ENCODE measurements at places on chromosomes 4 and X.

DNA sequence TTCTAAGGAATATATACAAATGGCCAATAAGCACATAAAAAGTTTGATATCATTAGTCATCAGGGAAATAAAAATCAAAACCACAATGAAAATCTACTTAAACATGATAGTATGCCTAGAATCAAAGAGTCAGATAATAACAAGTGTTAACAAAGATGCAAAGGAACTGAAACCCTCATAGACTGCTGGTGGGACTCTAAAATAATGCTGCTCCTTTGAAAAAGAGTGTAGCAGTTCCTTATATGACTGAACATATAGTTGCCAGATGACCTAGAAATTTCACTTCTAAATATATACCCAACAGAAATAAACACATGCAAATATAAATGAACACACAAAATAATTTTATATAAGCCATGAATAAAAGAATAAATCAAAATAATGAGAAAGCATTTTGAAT, 205.1 kb upstream of the CTSO start:
- no peak for DNase-seq

DNA sequence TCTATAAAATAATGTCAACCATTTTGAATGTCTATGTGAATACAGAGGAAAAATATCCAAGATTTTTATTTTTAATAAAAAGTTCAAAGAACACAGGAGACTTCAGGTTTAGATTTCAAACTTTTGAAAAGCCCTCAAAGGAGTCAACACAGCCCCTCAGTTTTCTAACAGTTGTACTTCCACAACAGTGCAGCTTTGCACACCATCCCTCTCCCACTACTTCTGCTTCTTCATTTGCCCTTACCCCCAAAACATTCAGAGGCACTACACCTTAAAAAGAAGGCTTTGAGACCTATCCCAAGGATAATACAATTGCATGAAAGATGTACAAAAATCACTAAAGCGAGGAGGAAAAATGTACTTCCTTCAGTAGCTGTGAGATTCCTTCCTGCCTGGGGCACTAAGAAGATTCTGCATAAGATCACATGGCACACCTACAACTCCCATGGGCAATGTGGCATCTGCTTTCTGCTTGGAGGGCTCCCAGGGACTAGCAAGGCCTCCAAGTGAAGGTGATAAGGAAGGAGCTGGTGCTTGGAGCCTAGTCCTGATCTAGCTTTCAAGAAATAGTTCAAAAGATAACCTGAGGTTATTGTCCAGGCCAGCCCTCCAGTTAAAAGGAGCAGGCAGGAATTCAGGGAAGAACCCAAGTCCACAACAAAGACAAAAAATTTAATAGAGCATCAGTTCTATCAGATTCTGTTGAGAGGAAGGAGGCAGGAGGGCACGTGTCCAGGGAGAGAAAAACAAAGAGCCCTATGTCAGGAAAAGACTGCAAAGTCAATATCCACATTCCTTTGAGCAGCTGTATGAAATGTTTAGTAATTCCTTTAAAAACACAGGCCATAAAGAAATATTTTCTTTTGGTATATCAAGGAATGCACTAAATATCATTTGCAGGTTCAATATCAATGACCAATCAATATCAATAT, 19.1 kb downstream of the ARAP2 start:
- DNase-seq, result no peak

GRCh38 chrX:153401133-153401764, at the start of gene PNMA6E:
TSS of gene PNMA6E (minus strand) at chrX:153401350. CDS start at chrX:153398849, 2,501 bp downstream.
- DNase-seq, result no peak

DNA sequence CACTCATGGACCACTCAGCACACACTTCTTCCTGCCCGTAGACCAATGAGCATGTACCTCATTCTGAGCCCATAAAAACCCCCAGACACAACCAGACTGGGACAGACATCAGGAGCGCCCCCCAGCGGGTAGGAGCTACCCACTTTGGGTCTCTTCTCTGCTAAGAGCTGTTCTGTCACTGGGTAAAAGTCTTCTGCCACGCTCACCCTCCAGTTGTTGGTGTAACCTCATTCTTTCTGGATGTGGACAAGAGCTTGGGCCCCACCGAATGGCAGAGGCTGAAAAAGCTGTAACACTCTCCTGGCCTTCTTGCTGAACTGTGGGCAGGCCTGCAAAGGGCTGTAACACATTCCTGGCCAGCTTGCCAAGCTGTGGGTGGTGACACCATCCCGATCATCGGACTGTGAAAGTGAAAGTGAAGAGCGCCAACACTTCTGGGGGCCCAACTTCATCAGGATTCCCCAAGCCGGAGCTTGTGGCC, 137.6 kb downstream of the TECRL start:
- DNase-seq, result no peak

- no peak for DNase-seq
Observed at GRCh38 chrX:68681443-68681941, 34.0 kb downstream of the STARD8 start.

GRCh38 chr4:128068918-128069317, 7.8 kb downstream of the LARP1B start:
- no peak for DNase-seq

GRCh38 chr4:41069257-41069656, 145.1 kb downstream of the APBB2 start:
- DNase-seq, result no peak

GRCh38 chr4:183213996-183214395, 106.1 kb downstream of the CLDN22 start:
- DNase-seq, result no peak

DNA sequence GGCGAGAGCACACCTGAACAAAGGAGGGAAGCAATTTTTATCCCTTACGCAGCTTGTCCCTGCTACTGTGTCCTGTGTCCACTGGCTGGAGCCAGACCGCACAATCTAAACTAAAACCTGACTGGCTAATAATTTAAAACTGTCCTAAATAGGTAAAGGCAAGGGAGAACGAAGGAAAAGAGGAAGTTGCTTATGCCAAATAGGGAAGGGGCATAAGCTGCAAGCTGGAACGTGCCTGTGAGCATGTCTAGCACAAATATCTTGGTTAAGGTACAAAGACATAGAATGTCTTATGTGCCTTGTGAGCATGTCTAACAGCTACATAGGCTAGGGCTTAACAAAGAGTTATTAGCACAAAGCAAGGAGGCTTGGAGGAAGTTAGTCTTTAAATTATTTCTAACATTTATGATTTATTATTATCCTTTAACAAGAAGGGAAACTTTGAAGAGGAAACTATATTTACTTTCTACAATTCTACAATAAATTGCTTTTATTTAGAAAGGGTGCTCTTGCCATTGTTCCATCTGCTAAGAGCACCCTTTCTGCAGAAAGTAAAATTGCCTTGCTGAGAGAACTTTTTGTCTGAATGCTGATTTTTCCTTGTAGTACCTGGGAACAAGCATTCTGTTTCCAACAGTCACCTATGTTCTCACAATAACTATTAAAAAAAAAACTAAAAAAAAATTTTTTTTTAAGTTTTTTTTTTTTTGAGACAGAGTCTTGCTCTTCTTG, 80.6 kb upstream of the CBR4 start:
- no peak for DNase-seq

GRCh38 chr4:34148322-34148908, 2095.9 kb downstream of the ARAP2 start:
- DNase-seq, result no peak

DNA sequence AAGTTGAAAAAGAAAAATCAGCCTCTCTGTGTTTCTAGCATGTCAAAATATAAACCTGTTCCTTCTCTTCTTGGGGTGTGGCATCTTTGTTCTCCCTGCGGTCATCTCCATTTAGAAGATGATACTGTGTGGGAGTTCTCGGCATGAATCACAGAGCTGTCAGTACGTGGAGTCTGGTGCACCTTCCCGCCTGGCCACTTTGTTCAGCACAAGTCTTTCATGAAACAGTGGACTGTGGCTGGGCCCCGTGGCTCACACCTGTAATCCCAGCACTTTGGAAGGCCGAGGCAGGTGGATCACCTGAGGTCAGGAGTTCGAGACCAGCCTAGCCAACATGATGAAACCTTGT, 166.5 kb downstream of the MAML3 start:
- no peak for DNase-seq

- no peak for DNase-seq
Observed at GRCh38 chrX:39140581-39140980, 339.3 kb downstream of the MID1IP1 start.

DNA sequence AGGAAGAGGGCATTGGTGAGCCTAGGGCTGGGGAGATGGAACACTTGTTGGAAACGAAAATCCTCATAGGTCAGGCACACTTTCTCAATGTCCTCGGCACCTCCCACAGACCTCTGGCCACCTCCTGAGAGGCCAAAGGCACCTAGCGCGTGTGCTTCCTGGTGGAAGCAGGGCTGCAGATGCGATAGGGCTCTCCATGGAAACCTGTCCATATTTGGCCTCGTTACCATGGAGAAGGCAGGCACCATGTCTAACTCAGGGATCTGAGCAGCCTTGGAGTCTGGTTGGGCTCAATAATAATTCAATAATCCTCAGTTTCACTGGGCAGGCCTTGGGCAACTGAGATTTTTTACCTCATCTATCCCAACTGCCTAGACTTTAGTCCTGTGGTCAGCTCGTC, 58.3 kb downstream of the RAI2 start:
- DNase-seq, result no peak

DNA sequence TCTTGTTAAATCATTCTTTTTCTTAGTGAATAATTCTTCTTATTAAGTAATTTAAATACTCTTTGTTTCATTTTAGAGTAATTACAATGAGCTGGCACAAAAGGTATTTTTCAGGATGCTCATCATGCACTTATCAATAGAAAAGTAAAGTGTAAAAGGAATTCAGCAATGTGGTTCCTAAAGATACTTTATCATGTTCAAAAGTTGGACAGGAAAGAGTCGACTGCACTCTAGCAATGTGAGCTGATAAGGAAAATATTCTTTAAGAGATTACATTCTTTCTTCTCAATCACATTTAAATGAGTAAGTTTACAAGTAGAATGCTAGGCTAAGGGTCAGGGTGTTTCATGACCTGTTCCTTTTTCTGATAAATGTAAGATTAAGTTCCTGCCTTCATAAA, 609.5 kb upstream of the FAM241A start:
- DNase-seq, result no peak

DNA sequence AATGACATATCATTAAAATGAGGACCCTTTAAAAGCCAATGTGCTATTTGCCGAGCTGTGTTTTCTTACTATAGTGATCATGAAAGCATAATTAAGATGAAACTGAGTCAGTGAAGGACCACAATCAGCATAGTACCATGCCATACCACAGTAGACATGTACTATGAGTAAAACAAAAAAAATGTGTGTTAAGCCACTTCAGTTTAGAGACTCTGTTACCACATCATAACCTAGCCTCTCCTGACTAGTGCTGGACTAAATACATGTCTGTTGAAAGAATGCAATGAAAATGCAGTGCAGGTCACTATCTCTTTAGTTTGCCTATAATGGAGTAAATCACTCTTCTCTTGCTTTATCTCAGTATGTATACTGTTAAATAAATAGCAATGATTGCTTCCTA, 12.3 kb upstream of the DDX53 start:
- no peak for DNase-seq

DNA sequence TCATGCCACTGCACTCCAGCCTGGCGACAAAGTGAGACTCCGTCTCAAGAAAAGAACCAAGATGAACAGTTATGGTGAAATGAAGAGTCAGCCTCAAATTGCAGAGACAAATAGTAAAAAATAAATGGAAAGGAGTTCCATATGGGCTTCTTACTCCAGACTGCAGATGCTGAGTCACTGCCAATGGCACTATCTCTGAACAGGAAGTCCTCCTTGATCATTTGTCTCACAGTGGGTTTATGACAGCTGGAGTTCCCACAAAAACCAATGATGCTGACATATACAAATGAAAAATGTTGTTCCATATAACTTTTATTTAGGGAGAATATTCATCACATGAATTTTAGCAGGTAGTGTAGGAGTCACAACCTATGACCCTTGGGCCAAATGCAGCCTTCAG, 631.6 kb downstream of the PCDH18 start:
- no peak for DNase-seq

DNA sequence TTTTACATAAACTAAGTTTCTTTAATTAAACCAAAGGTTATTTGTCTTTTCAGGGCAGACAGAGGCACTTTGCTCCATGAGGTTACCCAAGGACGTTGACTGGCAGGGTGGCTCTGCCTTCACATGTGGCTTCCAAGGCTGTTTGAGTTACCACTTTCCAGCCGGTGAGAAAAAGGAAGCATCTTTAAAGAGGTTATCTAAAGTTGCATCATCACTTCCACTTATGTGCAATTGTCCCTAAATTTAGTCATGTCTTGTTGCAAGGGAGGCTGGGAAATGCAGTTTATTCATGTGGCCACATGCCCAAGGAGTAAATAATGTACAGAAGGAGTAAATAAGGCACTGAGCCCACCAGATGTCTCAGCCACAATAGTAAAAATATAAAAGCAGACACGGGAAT, 29.0 kb upstream of the RAP1GDS1 start:
- no peak for DNase-seq

GRCh38 chrX:13164611-13165010, 120.2 kb upstream of the FAM9C start:
- no peak for DNase-seq

- DNase-seq, result no peak
Observed at GRCh38 chrX:139518475-139518874, 12.1 kb upstream of the F9 start.

DNA sequence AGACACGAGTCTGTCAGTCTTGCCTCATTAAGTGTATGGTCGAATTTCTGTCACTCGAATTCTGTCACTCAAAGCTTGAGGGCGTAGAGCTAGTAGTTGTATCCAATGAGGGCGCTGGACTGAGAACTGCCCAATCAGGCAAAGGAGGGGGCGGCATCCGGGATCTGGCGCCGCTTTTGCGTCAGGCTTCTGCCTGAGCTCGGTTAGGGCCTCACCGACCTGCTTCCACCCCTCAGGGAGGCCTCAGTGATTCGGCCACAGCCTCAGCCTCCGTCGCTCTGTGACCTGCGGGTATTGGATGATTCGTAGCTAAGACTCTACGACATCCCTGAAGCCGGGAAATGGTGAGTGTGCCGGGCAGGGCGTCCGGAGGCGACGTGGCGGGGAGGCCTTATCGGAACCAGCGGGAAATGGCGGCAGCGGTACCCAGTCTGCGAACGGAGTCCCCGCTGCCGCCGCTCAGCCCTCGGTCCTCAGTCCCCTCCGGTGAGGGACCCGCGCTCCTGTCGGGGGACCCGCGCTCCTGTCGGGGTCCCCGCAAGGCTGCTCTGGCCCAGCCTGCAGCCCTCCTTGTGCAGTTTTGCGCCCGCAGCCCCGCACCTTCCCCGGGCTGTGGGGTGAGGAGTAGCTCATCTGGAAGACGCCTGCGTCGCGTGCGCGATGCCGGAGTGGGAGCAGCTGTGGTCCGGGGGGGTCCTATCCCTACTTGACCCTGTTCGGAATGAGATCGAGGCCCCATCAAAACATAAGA, 88.3 kb downstream of the ZNF718 start:
- DNase-seq, result no peak

- DNase-seq, result peak; percentile 22
Observed at GRCh38 chrX:103215425-103215991, 600 bp downstream of the BEX4 start.

GRCh38 chr4:177480795-177481194, 38.6 kb upstream of the AGA start:
- no peak for DNase-seq

DNA sequence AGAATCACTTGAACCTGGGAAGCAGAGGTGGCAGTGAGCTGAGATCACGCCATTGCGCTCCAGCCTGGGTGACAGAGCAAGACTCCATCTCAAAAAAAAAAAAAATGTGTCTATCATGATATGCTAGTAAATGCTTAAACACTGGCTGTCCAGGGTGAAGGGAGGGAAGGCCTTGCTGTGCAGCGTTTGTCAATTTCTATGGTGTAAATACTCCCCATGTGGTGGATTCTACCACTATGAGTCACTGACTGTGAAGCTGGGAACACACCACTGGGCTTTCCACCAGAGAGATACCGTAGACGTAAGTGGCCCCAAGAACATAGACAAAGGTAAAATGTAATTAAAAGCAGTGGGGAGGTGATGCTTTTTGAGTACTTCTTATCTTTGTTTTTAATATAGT, 51.3 kb upstream of the LEF1 start:
- no peak for DNase-seq

Measured in stimulated activated CD4-positive, alpha-beta T cell treated with anti-CD3 and anti-CD28 coated beads, Interleukin-4, amount 100 ng/mL, for 4 hours (primary cell).